ENCODE measurements at places on chromosomes 3 and 15. TPM values are rescaled to one million over a fixed set of nuclear protein-coding genes. Genes with fewer than 3 reads are reported as not detected.

The CRYGS gene
- total RNA-seq = 2.6 TPM

The KBTBD13 gene
- total RNA-seq = not detected

The UROC1 gene
- total RNA-seq = not detected

The BFSP2 gene
- total RNA-seq = not detected

The MRAS gene
- 2.2 TPM for total RNA-seq

DNA sequence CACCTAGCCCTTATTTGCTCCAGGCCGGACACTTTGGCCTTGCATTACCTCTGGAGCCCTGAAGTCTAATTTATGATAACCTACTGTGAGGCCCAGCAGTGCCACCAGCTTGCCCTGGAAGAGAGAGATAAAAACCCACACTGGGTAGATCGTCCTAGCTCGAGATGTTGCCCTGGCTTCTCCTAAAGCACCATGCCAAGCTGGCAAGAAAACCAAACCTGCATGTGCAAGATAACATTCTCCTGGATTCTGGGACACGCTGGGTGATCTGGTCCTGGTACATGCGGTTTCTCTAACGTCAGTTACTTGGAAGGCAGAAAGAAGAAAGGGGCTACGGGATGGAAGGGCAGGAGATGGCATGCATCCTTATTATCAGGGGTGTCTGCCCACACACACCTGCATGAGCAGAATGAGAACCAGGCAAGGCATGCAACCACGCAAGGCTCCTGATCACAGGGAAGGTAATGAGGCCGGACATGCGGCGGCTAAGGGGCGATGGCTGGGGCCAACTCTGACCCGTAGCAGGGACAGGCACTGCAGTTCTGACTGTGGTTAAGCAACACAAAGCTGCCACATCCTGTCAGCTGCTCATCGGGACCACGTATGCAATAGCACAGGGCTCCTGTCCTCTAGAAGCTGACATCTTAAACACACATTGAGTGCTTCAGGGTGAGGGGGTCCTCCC lies 73.0 kb downstream of the OXNAD1 start:
- H3K4me3 ChIP-seq = no peak overlapping the region
- H3K36me3 ChIP-seq = no peaks in the 10 kb centered on the region
- peak; percentile 32 for DNase-seq
- H3K27me3 ChIP-seq = no peaks in the 10 kb centered on the region
- H3K27ac ChIP-seq = no peak overlapping the region

DNA sequence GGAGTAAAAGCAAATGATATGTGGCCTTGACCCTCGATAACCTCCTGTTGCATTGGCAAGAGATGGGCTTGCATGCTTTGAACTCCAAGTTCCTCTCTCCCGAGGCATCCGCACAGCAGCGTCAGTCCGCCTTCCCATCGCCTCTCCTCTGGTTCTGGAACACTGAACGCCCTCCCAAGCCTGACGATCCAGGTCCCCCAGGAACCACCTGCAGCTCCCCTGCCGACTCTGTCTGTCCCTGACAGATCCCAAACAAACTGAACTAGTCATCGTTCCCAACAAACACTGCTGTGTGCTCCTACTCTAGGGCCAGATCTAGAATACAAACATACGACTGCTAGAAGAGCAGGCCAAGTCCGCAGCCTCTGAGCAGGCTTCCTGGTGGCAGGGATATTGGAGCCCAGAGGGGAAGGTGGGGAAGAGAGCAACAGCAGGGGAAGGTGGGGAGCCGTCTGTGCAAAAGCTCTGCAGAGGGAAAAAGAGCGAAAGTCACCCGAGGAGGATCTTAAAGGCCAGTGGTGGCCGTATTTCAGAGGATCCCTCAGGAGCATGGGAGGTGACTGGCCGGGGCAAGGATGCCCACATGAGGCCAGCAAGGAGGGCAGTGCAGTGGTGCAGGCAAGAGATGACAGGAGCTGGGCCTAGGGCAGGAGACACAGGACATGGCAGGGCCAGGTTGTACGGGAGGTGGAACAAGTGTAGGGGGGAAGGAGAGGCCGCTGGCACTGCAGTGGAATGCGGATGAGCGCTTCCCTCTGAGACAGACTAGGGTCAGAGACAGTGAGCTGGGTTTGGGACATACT lies 50.8 kb downstream of the PCSK6 start:
- DNase-seq = no peak
- no peaks in the 10 kb centered on the region for H3K4me1 ChIP-seq
- no peaks in the 10 kb centered on the region for H3K27me3 ChIP-seq
- H3K27ac ChIP-seq = peak overlapping the region; percentile 6
- H3K4me3 ChIP-seq = no peak overlapping the region

DNA sequence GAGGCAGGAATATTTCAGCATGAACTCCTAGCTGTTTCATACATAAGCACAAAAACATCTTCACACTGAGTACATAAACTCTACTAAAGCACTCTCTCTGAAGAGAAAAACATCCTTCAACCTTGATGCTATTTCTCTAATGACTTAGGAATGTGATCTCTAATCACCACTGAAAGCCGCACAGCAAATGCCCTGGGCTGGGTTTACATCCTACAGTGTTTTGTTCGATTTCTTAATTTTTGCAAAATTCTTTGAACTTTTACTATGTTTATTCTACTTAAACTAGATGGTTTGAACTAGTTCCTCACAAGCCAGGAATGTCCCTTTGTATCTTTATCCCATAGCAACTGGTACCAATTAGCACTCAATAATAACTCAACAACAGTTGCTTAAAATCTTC lies 130.9 kb upstream of the ABI3BP start:
- no peaks in the 10 kb centered on the region for H3K4me1 ChIP-seq
- H3K27ac ChIP-seq = no peak overlapping the region
- H3K4me3 ChIP-seq = no peak overlapping the region

DNA sequence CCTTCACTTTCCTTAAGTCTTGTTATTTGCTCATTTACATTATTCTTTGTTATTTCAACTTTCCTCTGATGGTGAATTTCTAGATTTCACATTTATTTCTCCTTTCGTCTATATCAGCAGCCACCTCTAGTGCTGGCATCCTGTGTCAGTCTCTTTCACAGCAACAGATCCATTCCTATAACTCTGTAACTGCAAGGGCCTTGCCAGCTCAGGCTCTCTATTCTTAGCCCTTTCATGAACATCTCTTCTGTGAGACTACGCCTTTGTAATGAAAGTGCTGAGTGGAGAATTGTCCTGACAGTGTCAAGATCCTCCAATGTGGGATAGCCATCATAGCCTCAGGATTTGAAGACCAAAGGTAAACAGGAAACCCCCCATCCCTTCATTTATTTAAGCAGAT lies 3.9 kb upstream of the SCG3 start:
- no peak for DNase-seq
- no peaks in the 10 kb centered on the region for H3K4me1 ChIP-seq
- peaks cover 5% of the 10 kb centered on the region for H3K27me3 ChIP-seq
- no peak overlapping the region for H3K4me3 ChIP-seq
- H3K27ac ChIP-seq = no peak overlapping the region
- H3K36me3 ChIP-seq = no peaks in the 10 kb centered on the region

DNA sequence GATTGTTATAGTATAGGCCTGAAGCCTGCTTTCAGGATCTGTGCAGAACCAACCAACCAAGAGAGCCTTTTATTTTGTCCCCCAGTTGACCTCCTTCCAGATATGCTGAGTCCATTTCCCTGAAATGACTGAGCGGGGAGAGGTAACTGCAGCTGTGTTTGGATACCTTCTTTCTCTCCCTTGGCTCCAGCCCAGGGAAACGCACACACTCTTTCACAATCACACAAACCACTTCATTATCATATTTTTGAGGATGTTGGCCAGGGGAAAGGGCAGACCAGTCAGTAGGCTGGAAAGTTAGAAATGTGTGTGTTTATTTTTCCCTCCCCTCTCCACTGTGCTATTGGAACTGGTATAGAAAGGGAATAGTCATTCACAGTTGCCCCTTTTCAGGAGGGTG lies 417.7 kb upstream of the TBL1XR1 start:
- H3K4me1 ChIP-seq = peaks cover 8% of the 10 kb centered on the region
- H3K4me3 ChIP-seq = no peak overlapping the region
- no peak overlapping the region for H3K27ac ChIP-seq
- peak; percentile 69 for DNase-seq

DNA sequence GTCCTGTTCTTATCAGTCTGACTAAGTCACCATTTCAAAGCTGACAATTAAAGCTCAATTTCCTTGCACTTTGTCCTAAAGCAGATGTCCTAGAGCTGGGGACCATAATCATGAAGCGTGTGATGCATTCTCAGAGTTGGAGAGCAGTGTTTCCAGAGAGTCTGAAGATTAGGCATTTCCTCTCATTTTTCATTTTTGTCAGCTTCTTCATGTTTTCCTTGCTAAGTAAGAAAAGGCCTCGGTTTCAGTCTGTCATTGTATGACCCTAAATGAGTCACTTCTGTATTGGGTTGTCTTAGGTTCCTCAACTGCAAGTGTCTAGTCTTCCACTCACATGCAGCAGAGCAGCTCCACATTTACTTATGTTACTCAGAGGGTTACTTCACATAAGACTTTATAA lies 257.2 kb upstream of the TPRG1 start:
- DNase-seq = no peak
- H3K4me3 ChIP-seq = no peak overlapping the region
- no peak overlapping the region for H3K27ac ChIP-seq
- no peaks in the 10 kb centered on the region for H3K36me3 ChIP-seq

DNA sequence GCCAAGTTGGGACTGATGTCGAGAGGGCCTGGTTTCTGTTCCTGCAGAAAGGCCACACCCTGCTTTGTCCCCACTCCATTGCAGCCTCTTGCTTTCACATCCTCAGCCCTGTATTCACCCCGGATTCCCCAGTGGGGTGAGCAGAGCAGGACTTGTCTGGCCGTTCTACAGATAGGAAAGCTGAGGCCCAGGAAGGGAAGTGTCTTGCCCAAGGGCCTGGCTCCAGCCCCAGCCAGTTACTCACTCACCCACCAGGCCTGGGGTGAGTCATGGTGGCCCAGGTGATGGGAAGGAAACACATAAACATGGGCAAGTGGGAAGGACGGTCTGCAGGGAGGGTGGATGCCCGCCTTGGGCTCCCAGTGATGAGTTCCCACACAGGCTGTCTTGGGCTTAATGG lies 6.1 kb upstream of the DUSP7 start:
- H3K4me1 ChIP-seq = no peaks in the 10 kb centered on the region
- no peak overlapping the region for H3K4me3 ChIP-seq
- DNase-seq = no peak

GRCh38 chr3:10504171-10505049 lies 976 bp downstream of the ATP2B2 start:
- H3K27me3 ChIP-seq = peaks cover 21% of the 10 kb centered on the region
- no peak overlapping the region for H3K4me3 ChIP-seq
- no peak overlapping the region for H3K27ac ChIP-seq
- no peaks in the 10 kb centered on the region for H3K36me3 ChIP-seq

DNA sequence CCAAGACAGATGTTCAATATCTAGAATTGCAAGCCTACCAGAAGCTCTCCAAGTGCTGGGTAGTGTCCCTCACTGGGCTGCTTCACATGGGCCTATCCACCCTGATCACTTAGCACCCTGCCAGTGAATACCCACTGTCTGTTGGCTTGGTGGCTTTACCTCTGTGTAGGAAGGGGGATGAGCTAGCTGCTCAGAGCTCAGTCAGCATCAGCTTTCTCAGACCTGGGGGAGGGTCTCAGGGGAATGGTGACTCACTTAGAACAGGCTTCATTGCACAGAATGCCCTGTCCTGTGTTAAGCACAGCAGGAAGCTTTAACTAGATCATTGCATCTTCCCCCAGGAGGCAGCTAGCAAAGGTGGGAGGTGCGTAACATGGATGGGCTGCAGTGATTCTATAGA lies 209.8 kb downstream of the PDCD6IP start:
- H3K4me3 ChIP-seq = no peak overlapping the region
- no peak for DNase-seq
- H3K36me3 ChIP-seq = no peaks in the 10 kb centered on the region
- no peaks in the 10 kb centered on the region for H3K4me1 ChIP-seq
- no peak overlapping the region for H3K27ac ChIP-seq

- no peaks in the 10 kb centered on the region for H3K36me3 ChIP-seq
- no peaks in the 10 kb centered on the region for H3K4me1 ChIP-seq
- DNase-seq = no peak
- no peak overlapping the region for H3K4me3 ChIP-seq
- H3K27ac ChIP-seq = no peak overlapping the region
Observed at GRCh38 chr15:63986751-63987341, 59.4 kb downstream of the DAPK2 start.

- no peaks in the 10 kb centered on the region for H3K27me3 ChIP-seq
- no peak for DNase-seq
- H3K4me3 ChIP-seq = no peak overlapping the region
- H3K36me3 ChIP-seq = no peaks in the 10 kb centered on the region
Observed at GRCh38 chr3:145623349-145623748, 537.6 kb downstream of the PLOD2 start.

DNA sequence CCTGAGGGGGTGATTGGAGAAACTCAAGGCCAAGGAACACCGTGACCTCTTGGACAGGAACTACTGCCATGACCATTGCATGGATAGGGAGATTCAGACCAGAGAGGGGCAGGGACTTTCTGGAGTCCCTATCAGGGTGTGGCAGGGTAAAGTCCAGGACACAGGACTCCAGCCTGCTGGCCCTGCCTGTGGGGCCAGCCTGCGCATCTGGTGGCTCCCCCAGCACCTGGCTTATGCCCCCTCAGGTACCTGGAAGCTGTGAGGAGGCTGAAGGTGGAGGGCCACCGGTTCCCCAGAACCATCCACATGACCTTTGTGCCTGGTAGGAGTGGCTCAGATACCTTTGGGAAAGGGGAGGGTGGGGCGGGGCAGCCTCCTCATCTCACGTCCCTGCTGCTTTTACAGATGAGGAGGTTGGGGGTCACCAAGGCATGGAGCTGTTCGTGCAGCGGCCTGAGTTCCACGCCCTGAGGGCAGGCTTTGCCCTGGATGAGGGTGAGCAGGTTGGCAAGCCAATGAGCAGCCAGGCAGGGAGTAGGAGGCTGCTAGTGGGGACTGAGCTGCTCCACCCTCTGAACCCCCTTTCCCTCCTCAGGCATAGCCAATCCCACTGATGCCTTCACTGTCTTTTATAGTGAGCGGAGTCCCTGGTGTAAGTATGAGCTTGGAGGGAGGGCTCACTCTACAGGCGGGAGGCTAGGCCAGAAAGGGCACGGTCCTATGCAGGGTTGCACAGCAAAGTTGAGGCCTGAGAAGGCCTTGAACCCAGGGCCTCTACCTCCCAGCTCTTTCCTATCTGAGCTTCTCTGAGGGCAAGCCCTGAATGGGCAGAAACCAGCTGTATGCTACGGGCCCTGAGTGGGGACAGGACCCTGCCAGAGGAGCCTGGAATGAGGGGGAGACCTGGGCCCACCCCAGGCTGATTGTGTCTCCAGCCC lies 2.9 kb downstream of the ACY1 start:
- H3K36me3 ChIP-seq = no peaks in the 10 kb centered on the region
- peaks cover 13% of the 10 kb centered on the region for H3K4me1 ChIP-seq
- H3K4me3 ChIP-seq = no peak overlapping the region

- no peaks in the 10 kb centered on the region for H3K27me3 ChIP-seq
- DNase-seq = peak; percentile 81
- H3K27ac ChIP-seq = peak overlapping the region; percentile 93
- H3K36me3 ChIP-seq = no peaks in the 10 kb centered on the region
Observed at GRCh38 chr3:134374791-134375581, 739 bp upstream of the AMOTL2 start.

GRCh38 chr15:40909662-40910630 lies 15.7 kb downstream of the VPS18 start:
- no peak overlapping the region for H3K4me3 ChIP-seq
- H3K4me1 ChIP-seq = peaks cover 18% of the 10 kb centered on the region
- H3K27me3 ChIP-seq = no peaks in the 10 kb centered on the region
- H3K36me3 ChIP-seq = no peaks in the 10 kb centered on the region
- H3K27ac ChIP-seq = no peak overlapping the region

GRCh38 chr3:155807823-155808222 lies 1.7 kb upstream of the C3orf33 start:
- H3K36me3 ChIP-seq = no peaks in the 10 kb centered on the region
- H3K4me3 ChIP-seq = no peak overlapping the region
- H3K27me3 ChIP-seq = no peaks in the 10 kb centered on the region
- no peak overlapping the region for H3K27ac ChIP-seq
- DNase-seq = no peak
- H3K4me1 ChIP-seq = no peaks in the 10 kb centered on the region

GRCh38 chr3:105878061-105878460 lies 9.2 kb upstream of the CBLB start:
- H3K27ac ChIP-seq = no peak overlapping the region
- DNase-seq = no peak
